ENCODE measurements at places on chromosomes 5 and 9. TPM values are rescaled to one million over a fixed set of nuclear protein-coding genes. Genes with fewer than 3 reads are reported as not detected.

Gene RMI1
- 8.2 TPM for total RNA-seq

Gene NOXA1
- total RNA-seq, result 11.6 TPM

- DNase-seq, result no peak
Measured at GRCh38 chr9:78035383-78035993, 3.9 kb upstream of the GNAQ start.

DNA sequence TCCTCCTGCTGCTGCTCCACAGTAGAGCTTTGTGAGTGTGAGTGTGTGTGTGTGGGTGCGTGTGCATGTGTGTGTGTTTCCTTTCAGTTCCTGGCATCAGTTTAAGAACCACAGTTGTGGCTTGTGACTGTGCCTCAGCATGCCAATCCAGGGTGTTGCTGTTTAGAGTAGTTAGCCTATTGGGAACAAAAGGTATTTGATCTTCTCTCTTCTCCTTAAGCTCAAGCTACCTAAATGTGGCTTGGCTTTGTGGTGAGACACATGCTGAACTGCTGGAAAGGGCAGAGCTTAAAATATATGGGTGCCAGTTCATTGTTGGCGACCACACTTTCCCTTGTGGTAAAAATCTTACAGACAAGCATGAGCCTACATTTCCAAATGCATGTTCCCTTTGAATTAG lies 116.6 kb upstream of the BNC2 start:
- no peak for DNase-seq

DNA sequence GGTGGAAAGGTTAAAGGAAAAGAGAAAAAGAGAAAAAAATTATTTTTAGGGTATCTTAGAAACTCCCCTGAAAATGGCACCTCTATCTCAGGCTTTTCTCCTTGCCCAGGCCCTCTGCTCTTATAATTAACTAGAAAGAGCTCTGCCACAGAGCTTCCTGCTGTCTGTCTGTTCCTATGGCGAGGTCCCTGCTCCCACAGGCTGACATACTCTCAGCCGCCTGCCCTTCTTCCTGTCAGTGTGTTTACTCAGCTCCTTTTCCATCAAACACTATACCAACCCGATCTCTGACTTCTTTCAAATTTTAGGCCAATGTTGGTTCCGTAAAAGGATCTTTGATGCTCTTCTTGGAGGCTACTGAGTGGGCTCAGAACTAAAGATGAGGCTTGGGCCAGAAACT lies 482.6 kb downstream of the DMAC1 start:
- no peak for DNase-seq

GRCh38 chr9:68927165-68927564 lies 86.7 kb downstream of the PRKACG start:
- DNase-seq, result no peak

DNA sequence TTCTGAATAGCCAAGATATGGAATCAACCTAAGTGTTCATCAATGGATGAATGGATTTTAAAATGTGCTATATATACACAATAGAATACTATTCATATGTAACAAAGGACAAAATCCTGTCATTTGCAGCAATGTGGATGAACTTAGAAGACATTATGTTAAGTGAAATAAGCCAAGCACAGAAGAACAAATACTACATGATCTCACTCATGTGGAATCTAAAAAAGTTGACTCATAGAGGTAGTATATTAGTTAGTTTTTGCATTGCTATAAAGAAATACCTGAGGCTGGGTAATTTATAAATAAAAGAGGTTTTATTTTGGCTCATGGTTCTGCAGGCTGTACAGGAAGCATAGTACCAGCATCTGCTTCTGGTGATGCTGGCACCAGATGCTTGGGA lies 8.1 kb downstream of the CATSPER3 start:
- DNase-seq, result no peak

DNA sequence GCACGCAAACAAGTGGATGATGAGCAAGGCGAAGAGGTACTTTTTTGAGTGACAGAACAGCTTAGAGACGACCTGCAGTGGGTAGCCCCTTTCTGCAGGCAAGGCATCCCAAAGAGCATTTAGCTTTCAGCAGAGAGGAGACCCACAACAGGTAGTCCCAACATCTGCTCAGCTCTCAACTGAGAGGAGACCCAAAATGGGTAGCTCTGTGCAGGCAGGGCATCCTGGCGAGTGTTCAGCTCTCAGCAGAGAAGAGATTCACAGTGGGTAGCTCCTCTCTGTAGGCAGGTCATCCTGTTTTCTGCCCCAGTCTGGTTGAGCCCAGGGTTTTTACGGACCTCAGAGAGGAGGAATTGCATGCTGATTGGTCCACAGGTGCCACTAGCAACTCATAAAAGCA lies 2396.1 kb upstream of the C9orf72 start:
- DNase-seq, result no peak

GRCh38 chr5:117177302-117177701 lies 602.7 kb upstream of the SEMA6A start:
- DNase-seq, result no peak

- no peak for DNase-seq
Measured at GRCh38 chr5:151413800-151414199, 33.6 kb upstream of the SLC36A1 start.

GRCh38 chr9:120698766-120699165 lies 15.5 kb downstream of the MEGF9 start:
- DNase-seq, result no peak

Data from dorsolateral prefrontal cortex (tissue), 122 donors.